ENCODE measurements at places on chromosomes 11 and 22.

- no peak for DNase-seq
Measured at GRCh38 chr11:7514099-7514591, 346 bp downstream of the PPFIBP2 start.

DNA sequence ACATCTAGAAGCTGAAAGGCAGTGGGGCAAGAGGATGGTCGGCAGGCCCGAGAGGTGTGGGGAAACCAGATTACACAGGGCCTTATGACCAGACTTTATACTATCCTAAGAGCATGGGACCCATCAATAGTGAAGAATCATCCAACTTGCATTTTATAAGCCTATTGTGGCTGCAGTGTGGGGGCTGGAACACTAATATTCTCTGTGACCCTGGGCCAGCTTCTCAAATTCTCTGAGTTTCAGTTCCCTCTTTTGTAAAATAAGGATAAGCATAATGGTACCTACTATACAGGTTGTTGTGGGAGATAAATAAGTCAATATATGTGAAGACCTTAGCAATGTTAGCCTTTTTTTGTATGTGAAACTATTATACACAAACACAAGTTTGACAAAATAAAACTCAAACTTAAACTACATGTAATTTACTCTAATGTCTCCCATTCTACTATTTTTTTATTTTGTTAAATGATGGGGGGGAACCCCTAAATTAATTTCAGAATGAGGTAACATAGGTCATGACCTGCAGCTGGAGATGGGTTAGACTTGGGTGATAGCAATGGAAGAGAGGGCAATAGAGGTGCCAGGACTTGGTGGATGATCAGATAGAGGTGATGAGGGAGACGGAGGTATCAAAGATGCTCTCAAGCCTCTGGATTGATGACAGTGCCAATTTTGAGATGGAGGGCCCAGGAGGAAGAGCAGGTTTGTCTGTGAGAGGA, 30.1 kb downstream of the SMCO4 start:
- no peak for DNase-seq

DNA sequence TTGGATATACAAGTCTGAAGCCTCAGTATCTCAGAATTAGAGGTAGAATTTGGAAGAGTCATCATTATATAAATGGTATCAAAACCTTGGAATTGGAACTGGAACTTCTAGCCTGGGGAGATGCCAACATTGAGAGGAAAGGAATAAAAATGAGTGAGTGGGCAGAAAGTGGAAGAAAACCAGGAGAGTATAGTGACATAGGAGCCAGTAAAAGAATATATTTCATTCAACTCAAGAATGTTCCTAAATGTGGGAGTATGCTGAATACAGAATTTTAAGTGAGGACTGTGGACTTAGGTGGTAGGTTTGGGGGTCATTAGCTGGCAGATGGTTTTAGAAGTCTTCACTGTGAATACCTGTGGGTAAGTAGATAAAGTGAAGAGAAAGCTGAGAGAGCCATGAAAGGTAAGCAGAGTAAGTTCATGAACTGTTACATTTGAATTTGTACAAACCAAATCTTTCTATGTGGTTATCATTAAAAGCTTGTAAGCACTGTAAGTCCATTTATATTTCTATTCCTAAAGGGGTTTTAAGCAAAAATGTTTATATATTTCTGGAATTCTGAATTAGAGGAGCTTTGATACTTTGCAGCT, 60.2 kb downstream of the PDHX start:
- DNase-seq = no peak

GRCh38 chr11:15883455-15883920, 472.9 kb downstream of the SOX6 start:
- no peak for DNase-seq

DNA sequence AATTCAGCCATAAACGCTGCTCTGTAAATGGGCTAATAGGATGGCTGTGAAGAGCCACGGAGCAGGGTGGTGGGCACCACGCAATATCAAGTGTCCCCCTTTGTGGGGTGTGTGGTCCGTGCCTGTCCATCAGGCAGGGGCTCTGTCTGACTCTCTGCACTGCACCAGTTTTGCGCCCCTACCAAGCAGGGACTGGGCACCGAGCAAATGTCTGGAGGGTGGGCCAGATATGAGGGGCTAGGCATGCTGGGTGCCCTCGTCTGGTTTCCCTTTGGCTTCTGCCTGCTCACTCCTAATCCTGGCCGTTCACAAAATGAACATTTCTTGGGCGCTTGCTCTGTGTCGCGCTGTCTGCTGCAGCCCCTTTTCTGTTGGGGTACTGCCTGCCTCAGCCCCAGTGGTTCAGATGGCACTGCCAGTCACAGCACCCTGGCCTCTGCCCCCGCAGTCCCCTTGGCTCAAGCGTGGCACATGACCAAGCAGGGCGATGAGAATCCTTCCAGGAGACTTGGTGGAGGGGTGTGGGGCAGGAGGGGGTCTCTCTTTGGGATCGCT, 37.1 kb upstream of the CELSR1 start:
- no peak for DNase-seq

DNA sequence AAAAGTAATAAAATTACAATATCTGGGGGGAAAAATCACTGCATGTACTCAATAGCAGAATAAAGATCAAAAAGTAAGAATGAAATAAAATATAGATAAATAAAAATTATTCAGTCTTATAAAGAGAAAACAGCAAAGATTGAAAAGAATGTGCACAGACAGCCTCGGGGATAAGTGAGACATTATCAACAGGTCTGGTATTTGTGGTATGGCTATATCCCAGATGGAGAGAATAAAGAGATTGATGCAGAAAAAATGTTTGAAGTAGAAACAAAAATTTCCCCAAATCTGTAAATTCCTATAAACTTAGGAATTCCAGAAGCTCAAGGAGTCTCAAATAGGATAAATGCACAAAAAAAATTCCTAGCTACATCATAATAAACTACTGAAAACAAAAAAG, 74.5 kb upstream of the LUZP2 start:
- no peak for DNase-seq

DNA sequence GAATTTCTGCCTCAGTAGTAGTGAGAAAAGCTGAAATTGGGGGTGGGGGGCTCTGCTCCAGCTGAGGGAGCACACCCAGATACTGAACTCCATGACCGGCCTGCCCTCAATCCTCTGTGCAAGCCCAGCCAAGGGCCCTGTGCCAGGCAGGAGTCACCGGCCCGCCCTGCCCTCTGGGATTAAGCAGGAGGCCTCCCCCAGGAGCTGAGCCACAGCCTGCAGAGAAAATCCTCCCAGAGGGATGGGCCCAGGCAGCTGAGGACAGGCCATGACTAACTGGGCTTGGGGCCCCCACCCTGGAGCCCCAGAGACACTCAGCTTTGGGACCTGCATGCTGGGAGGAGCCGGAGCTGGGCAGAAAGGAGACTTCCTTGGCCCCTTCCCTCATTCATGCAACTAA, 48.8 kb downstream of the MN1 start:
- DNase-seq = no peak

DNA sequence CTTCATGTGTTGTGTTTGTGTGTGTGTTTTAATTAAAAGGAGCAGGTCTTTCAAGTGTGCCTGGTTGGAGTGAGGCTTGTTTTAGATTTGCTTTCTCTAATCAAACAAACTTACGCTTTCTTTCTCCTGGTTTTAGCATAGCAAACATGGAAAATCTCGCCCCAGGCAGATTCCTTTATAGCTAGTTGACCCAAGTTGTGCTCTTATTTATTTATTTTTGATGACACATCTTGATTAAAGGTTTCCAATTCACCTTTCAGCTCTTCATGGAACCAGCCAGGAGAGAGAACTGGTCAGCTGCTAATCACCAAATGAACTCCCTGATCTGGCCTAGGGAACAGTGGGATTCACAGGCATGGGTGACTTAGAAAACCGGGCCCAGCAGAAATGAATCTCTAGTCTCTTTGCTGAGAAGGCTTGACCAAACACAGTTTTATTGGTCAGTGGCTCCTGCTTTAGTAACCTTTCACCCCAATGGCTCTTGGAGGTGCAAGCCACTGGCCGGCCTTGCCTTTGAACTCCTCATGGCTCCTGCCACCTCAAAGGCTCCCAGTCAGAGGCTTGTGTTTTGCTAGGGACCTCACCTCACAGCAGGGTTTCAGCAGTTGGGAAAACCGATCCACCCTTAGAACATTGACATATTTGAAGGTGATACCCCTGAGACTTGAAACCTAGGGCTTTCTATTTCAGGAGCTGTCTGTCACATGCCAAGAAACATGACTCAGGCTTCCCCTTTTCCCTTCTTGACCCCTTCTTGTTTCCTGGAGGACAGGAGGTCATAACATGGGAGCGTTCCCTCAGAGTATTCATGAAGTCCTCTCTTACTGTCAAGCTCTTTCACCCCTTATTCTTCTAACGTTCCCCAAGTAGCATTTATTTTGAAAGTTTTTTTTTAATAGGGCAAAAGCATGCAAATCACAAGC, 48.8 kb downstream of the EXT2 start:
- DNase-seq = no peak

DNA sequence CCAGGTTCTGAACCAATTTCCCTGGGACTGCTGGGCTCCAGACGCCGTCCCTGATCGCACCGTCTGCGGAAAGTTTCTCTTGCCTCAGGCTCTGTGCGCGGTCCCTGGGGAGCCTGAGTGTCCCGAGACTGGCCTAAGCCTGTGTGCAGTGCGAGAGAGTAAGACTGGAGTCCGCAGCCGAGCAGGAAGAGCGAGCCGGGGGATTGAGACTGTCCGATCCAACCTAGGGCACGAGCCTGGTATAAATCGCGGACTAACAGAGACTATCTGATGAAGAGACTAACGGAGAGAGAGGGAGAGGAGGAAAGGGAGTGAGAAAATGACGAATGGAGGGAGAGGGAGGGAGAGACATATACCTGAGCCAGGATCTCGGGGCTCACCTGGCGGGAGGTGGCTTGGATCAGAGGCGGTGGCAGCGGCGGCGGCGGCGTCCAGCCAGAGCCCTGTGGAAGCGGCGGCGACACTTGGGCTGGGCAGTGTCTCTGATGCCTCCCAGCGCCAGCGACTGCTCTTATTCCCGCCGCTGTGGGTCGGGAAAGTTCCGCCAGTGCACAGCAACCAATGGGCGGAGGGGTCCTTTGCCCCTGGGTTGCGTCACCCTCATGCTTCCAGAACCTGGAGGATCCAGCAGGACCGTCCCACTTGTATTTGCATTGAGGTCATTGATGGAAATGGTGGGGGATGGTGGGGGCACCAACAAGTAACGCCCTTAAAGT, at the start of gene CALCA:
Gene CALCA (minus strand): TSS at position 487 of the 716 bp plus-strand sequence. CDS start 1,159 bp downstream, outside the sequence.
- no peak for DNase-seq

- DNase-seq = no peak
Measured at GRCh38 chr22:42702675-42703074, 18.0 kb downstream of the A4GALT start.

DNA sequence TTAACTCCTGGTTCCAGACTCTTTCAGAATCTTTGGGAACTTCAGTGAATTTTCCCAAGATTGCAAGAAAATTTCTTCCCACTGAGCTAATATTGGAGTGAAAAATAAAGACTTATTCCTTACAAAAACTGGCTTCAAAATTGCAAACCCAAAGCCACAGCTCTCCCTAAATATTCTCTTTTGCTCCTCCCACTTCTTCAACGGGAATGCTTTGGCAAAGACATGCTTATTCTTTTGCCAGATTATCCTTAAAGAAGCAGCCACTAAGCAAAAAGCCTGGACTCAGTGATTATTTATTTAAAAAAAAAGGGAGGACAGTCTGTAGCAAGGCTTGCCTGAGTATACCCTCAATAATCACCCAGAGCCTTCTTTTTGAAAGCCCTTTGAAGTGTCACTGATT, 902.4 kb upstream of the CCDC90B start:
- no peak for DNase-seq

DNA sequence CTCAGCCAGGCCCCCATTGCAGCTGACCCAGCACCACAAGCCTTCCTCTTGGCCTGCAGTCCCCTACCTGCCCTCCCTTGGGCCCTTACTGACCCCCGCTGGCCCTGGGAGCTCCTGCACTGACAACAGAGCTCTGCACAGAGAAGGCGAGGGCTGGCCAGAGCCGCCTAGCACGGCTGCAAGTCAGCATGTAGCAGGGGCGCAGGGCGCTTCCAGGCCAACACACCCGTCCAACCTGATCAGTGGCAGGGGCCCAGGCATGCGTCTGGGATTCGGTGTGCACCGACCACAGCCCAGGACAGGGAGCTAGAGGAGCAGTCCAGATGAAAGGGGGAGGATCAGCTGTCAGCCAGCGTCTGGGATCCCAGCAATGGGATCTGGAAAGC, 7.6 kb downstream of the WNT7B start:
- DNase-seq = no peak

GRCh38 chr11:128662076-128662475, 31.8 kb upstream of the FLI1 start:
- DNase-seq = no peak

DNA sequence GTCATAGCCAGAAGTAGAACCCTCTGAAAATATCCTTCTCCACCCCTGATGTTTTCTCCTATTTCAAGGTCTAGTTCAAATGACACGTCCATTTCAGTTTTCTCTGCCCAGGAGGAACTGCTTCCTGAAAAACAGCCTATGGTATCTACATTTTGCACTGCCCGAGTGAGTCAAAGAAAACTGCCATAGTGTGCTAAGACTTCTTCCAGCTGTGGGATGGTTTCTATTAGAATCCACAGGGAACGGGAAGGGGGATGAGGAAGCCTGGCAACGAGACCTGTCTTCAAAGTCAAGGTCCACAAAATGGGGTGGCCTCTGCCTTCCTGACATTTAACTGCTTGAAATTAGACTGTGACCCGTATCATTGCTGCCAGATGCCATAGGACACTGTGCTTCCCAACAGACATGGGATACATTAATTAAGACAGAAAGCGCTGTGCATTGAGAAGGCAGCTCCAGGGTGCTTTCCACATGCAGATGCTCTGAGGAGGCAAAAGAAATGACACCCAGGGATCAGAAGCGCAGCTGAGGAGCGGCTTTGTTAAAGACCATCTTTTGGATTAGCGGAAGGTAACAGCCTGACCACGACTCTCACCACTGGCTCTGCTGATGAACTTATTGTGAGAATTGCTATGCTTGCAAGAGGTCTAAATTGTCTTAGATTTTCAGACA, 39.4 kb upstream of the NUP50 start:
- no peak for DNase-seq

DNA sequence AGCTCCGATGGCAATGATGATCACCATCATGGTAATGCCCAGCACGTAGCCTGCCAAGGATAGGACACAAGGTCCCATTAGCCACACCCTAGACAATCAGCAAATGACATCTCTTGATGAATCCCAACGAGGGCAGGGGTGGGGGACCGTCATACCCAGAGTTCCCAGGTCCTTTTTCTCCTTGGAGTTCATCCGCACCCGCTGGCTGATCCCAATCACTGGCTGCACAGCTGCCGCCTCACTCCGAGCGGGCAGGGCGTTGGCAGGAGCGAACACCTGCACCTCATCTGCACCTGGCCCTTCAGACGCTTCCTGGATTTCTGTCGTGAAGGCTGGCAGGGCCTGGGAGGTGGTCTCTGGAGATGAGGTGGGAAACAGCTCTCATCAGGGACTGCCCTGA, 2.9 kb downstream of the PIK3IP1 start:
- no peak for DNase-seq

- DNase-seq = no peak
Measured at GRCh38 chr22:35947794-35948425, 80.7 kb downstream of the RBFOX2 start.

Measured in stimulated activated CD4-positive, alpha-beta T cell treated with anti-CD3 and anti-CD28 coated beads, TNF-alpha, amount 100 ng/mL, for 24 hours (primary cell).